ENCODE measurements at places on chromosomes 4 and X.

DNA sequence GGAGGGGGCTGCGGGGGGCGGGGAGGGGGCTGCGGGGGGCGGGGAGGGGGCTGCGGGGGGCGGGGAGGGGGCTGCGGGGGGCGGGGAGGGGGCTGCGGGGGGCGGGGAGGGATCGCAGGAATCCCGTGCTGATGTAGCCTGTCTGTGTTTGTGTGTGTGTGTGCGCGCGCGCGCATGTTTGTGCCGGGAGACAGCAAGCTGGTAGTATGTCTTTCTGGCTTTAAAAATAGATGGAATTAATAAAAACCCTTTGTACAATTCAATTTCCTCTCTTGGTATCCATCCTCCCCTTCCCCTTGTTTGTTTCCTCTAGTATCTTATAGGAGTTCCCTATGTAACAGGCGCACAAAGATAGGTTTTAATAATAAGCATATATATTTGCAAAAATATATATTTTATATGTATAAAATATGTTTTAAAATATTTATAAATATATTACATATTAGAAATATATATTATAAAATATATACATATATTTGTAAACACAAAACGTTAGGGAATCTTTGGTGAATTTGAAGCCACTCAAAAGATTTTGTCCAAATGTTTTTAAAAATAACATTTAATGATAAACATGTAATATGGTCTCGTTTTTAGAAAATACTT lies 782 bp downstream of the ARHGAP24 start:
- no peak for DNase-seq

DNA sequence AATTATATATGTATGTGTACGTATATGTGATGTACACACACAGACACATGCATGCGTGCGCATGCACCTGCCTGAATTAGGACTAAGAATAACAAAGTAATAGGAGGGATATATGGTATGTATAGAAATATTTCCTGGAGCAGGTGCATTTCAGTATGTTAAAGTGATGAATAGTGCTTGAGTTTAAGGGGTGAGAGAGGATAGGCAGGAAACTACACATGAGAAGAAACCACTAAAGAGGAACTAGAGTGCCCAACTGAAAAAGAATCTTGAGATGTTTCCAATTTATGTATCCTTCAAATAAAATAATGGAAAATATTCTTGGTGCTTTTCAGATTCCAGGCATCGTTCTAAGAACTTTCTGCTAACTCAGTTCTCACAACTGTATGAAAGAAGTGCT lies 52.6 kb upstream of the UNC5C start:
- DNase-seq, result no peak

DNA sequence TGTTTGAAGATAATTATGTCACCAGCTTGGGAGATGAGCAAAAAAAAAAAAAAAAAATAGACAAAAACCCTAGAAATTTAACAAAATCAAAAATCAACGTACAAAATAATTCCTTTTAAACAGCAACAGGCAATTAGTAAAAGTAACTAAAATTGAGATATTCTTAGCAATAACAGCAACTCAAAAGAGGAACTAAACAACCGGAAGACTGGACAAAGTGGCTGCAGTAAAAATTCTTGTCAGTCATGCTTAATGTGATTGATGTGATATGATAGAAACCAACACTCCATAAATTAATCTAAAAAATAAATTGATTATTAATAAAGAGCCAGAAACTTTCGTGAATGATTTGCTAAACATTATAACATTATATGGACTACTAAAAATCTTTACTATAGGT lies 1534.6 kb upstream of the AGA start:
- DNase-seq, result no peak

DNA sequence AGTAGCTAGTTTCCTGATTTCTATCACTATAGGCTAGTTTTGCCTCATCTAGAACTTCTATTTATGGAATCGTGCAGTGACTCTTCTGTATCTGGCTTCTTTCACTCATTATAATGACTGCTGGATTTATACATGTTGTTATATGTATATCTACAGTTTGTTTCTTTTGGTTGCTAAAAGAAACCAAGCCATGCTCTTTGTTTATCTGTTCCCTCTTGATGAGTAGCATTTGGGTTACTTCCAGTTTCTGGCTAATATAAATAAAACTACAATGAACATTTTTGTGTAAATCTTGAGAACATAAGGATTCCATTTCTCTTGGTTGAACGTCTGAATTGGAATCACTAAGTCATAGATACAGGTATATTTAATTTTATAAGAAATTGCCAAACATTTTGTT lies 73.9 kb downstream of the ARHGAP24 start:
- no peak for DNase-seq

- no peak for DNase-seq
Observed at GRCh38 chr4:144582105-144582850, 63.7 kb upstream of the HHIP start.

Data from GM12891 (cell line).